Naive thymus-derived CD8-positive, alpha-beta T cell (primary cell): ENCODE measurements at places on chromosomes 12 and 14.

DNA sequence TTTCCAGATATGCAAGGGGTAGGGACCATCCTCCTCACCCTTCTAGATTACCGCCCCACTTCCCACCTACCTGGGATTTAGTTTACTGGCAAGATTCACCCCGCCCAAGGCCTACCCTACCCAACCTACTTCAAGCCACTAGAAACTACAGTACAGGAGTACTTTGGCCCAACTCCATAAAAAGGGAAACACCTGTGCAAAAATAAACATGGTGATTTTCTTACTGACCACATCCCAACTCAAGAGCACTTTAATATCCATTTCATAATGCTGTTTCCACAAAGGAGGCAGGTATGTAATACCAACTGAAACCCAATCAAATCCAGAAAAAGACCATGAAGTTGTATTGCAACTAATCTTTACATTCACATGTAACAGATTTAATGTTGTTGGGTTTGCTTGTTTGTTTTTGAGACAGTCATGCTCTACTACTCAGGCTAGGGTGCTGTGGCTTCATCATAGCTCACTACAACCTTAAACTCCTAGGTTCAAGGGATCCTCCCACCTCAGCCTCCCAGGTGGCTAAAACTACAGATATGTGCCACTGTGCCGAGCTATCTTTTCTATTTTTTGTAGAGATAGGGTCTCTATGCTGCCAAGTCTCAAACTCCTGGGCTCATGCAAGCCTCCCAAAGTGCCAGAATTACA, 41.7 kb upstream of the RAP1B start:
- no peak overlapping the region for H3K27ac ChIP-seq
- no peak overlapping the region for H3K4me3 ChIP-seq
- no peak for DNase-seq

DNA sequence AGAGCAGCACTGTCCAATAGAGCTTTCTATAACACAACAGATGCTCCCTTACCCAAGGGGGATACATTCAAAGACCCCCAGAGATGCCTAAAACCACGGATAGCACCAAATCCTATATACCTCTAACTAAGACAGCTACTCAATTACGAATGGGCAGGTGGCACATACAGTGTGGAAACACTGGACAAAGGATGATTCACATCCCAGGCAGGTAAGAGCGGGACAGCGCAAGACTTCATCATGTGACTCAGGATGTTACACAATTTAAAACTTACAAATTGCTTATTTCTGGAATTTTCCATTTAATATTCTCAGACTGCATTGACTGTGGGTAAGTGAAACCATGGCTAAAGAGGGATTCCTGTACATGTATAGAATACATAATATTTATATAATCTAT, 5.5 kb upstream of the HCFC2 start:
- H3K4me3 ChIP-seq, result no peak overlapping the region
- DNase-seq, result no peak
- H3K36me3 ChIP-seq, result no peaks in the 10 kb centered on the region

- no peak overlapping the region for H3K4me3 ChIP-seq
- no peak overlapping the region for H3K27ac ChIP-seq
- H3K4me1 ChIP-seq, result no peaks in the 10 kb centered on the region
- no peaks in the 10 kb centered on the region for H3K36me3 ChIP-seq
- DNase-seq, result no peak
Observed at GRCh38 chr12:31233061-31233730, 92.8 kb downstream of the SINHCAF start.

- H3K27me3 ChIP-seq, result peaks cover 30% of the 10 kb centered on the region
- H3K36me3 ChIP-seq, result peaks cover 7% of the 10 kb centered on the region
- no peaks in the 10 kb centered on the region for H3K4me1 ChIP-seq
- no peak overlapping the region for H3K27ac ChIP-seq
- H3K4me3 ChIP-seq, result no peak overlapping the region
Observed at GRCh38 chr14:101480747-101481530, 80.4 kb upstream of the DIO3 start.
